ENCODE measurements at places on chromosomes 3 and 15.

- DNase-seq: no peak
Measured at GRCh38 chr3:171150945-171151344, 124.4 kb upstream of the SLC2A2 start.

GRCh38 chr3:144200004-144200403 lies 228.4 kb downstream of the DIPK2A start:
- DNase-seq: no peak

- DNase-seq: no peak
Measured at GRCh38 chr3:25707268-25707926, 42.7 kb upstream of the TOP2B start.

DNA sequence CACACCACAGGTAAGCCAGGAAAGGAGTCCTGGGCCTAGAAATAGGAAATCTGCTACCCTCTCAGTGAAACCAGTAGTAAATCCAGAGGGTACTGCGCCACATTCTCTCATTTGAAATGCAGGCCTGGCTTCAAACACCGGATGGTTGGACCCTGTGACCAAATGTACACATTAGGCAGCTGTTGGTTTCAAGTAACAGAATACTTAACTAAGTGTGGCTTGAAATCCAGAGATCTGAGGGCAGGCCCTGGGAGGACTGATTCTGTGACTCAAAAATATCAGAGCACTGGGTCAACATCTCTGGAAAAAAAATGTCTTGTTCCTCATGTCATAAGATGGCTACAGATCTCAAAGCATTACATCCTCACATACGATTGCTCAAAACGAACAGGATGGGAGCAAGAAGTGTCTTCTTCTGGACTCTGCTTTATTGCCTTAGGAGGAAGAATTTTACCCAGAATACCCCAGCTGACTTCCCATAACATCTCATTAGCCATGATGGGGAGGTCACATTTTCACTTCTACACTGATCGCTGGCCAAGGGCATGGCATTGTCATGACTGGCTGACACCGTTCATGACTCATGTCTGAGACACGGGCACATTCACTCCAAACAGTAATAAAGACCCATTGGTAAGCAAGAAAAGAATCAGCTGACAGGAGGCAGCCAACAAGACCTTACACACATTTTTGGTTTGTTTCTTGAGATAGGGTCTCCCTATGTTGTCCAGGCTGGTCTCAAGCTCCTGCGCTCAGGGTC lies 166.0 kb downstream of the ARRDC4 start:
- DNase-seq: no peak

DNA sequence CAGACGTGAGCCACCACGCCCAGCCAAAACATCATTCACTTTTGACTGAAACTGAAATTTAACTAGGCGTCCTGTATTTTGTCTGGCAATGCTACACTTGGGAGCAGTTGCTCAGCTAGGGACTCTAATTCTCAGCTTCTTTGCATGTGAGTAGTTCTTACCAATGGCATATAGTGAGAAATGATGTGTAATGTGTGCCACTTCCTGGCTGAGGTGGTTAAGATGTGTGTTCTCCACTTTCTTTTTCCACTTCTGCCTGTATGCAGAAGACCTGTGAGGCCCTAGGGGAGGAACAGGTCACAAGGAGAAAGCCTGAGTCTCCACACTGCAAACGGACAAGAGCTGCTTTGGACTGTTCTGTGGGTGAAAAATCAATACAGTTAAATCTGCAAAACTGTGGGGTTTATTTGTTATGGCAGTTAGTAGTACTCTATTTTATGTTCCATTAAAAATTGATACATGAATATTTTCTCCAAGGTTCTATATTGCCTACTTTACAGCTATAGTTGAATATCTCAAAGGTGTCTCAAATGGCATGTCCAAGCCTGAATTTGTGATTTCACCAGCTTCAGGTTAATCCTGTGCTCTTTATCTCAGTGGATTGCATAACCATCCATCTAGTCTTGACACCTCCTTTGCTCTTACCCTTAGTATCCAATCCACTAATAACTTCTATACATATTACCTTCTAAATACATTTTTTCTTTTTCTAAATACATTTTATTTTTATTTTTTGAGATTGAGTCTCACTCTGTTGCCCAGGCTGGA lies 59.3 kb downstream of the NR1D2 start:
- no peak for DNase-seq

DNA sequence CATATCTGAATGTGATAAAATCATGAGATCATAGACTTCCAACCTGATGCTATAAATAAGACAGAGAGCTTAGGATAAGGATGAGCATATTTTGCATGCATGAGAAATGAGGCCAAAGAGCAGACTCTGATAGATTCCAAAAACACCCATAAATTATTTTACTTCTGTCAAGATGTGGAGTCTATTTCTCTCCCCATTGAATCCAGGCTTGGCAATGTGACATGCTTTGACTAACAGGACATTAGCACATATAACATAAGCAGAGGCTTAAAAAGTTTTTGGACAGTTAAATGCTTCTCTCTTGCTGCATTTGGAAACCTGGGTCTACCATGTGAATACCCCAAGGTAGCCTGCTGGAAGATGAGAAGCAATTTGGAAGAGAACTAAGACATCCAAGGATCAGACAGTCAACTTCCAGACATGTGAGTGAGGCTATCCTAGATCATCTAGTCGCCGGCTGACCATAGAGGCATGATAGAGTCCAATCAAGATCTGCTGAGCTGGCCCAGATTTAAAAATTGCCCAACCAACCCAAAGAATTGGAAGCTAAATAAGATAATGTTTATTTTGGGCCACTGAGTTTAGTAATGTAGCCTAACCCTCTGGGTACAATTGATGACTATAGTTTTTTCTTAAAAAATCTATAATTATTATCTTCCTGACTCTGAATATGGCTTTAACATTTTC lies 30.3 kb downstream of the MYLK start:
- DNase-seq: no peak

GRCh38 chr3:16319723-16320122 lies 54.7 kb downstream of the OXNAD1 start:
- no peak for DNase-seq

DNA sequence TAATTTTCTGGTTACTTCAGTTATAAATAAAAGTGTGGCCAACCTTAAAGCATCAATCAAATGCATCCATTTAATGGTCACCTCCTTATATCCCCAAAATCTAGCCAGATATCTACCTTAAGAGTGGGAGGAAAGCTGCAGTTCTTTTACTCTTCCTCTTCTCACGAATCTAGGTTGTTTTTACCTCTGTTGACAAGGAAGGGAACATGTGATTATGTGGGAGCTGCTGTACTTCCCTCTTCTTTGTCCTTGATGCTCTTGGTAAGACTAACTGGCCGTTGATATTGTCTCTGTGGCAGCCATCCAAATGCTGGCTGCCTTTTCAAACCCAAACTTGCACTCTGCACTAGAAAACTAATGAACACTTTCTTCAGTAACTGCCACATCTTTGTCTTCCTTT lies 275.3 kb upstream of the CADM2 start:
- DNase-seq: no peak

- DNase-seq: no peak
Measured at GRCh38 chr3:134354612-134355251, 19.5 kb downstream of the AMOTL2 start.

GRCh38 chr3:37249294-37249693 lies 74.9 kb upstream of the LRRFIP2 start:
- DNase-seq: no peak

GRCh38 chr15:84782346-84782745 lies 34.0 kb downstream of the ZNF592 start:
- no peak for DNase-seq

DNA sequence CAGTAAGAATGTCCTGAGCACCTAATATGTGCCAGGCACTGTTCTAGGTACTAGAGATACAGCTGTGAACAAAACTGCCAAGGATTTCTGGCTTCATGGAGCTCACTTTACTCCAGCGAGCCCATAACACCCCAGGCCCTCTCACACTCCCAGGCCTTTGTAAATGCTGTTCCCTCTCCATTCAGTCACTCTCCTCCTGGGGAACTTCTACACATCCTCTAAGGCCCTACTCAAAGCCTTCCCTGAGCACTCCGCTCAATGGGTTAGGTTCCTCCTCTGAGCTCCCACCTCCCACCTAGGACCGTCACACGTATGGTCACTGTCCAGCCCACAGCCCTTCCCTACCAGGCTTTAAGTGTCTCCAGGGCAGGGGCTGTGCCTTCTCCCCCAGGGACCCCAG lies 27.2 kb downstream of the SEMA7A start:
- no peak for DNase-seq

DNA sequence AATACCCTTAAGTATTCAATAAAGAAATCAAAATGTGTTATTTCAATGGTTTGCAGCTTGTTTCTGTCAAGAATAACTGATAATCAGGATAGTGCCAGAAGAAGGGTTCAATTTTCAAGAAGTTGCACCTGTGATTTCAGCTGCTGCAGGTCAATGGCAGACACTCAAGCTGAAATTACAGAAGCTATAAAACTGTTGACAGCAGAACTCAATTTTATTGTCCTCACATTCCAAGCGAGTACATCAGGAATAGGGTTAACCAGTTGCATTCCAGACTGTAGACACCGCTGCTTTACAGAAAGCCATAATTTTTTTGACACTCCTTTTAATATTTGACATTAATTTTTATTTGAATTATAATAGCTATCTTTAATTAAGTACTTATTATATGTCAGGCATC lies 364.1 kb downstream of the CGGBP1 start:
- no peak for DNase-seq

DNA sequence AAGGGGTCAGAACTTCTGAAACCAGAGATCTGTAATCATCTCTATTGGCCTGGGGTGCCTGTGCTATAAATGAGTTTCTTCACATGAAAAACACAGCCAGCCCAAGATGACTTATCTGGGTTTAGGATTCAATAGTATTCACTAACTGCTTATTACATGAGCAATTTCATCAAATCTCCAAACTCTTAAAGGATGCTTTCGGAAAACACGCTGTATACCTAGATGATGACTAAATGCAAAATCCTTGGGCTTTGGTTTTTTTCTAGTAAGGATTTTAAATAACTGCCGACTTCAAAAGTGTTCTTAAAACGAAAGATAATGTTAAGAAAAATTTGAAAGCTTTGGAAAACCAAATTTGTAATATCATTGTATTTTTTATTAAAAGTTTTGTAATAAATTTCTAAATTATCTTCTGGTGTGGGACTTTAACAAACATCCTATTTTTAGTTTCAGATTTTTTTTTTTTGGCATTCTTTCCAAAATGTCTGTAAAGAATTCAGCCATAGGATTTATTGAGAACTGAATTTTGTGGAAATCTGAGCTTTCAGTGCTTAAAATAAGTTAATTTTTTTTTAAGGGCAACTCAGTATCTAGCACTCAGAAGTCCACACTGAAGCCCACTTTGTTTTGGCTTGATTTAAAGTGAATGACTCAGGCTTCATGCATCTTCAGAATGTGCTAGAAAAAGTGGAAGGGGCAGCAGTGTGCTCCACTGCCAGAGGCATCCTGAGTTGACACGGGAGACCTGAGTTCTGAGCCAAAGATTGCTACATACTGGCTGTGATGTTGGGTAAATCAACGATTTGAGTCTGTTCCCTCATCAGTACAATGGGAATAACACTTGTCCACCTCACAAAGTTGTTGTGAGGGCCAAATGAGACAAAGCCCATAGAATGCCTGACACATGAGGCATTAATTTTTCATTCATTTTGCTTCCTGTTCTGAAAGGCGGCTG lies 18.7 kb downstream of the TMEM43 start:
- no peak for DNase-seq

DNA sequence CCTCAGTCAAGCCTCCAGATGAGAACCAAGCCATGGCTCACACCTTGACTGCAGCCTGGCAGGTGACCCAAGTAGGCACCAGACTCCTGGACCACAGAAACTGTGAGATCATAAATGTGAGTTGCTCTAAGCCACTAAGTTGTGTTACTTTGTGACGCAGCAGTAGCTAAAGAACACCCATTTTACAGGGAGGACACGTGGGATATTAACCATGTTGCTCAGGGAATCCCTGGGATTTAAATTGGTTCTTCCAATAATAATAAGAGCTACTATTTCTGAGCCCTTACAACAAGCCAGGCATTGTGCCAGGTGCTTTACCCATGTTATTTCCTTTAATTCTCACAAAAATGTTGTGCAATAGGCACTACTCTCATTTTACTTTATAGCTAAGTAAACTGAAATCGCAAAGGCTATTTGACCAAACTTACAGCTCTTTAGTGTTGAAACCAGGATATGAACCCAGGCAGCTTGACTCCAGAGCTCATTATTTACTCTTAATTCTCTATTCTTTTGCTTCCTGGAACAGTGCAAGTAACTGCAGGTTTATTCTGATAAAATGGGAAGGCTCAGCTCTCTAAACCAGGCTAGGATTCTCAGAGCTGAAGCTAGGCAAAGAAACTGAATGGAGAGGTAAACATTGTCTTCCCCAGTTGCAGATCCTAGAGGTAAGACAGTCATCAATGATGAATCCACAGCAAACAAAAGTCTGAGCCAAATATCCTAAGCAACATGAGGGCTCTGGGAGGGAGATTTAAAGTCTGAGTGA lies 294.4 kb downstream of the KBTBD8 start:
- DNase-seq: no peak

GRCh38 chr15:91050128-91050455 lies 27.7 kb upstream of the VPS33B start:
- no peak for DNase-seq

DNA sequence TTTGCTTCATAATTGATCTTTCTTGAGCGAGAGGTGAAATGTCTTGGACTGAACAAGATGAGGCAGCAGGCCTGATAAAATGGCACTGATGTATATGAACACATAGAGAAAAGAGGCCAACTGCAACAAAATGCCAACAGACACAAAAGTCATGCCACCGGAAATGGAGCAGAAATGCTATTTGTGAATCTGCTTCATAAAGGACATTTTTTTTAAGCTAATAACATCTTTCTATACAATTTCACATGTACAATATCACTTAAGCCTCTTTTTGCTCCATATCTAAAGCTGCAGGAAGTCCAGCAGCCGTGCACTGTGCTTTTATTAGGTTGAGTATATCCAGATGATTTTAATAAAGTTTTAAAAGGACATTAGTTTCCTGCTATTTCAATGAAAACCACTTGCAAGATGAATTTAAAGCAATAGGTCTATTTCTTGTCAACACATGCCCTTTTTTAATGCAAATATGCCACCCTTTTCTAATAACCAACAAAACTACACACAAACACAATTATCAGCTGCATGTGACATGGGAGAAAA lies 169.2 kb upstream of the ADAMTS9 start:
- DNase-seq: no peak

GRCh38 chr3:64223791-64224745 lies 1.2 kb downstream of the PRICKLE2 start:
- DNase-seq: no peak

DNA sequence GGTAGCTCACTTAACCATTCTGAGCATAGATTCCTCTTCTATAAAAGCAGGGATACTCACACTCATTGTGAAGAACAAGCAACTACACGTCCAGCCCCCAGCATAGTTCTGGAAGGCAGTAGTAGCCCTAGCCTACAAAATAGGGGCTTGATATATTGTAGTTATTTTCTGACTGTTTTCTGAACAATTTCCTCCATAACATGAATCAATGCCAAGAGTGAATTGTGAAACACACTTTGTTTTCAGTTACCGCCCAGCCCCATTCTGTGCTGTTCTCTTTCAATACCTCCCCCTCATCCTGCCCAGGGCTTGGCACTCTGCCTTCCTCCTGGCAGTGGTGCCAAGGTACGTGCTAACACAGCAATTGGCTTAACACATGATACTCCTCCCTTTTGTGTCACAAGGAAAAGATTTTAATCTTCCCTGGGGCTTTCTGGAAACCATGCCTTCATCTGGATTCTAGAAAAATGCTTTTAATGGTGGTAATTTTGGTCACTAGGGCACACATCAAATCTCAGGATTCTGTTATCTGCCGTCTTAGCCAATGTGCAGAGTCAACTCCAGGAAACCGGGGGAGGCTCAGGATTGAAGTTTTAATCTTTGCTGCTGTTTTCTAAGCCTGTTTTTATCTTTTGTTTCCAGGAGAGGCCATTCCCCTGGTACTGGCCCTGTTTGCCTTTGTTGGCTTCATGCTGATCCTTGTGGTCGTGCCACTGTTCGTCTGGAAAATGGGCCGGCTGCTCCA lies 37.2 kb downstream of the IL20RB start:
- DNase-seq: no peak
